Stimulated activated CD8-positive, alpha-beta memory T cell treated with anti-CD3 and anti-CD28 coated beads, Interleukin-4, amount 100 ng/mL, for 4 hours (primary cell): ENCODE measurements at places on chromosomes 3 and 15.

- no peak for DNase-seq
These were observed 7.2 kb downstream of the DNASE1L3 start for GRCh38 chr3:58203541-58203940.

DNA sequence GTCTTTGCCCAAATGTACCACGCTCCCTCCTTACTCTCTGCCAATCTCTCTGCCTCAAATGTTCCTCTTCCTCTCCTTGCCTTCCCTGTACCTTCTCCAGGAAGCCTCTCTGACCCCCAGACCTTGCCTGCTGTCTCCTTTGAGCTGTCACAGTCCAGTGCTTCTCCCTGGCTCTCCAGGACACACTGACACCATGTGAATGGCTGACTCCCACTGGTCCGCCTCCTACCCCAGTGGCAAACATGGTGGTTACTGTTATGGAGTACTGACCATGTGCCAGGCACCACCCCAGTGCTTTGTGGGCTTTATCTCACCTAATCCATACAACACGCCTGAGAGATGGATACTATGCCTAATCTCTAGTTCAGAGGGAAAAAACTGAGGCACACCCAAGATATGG, 141.9 kb downstream of the TPRA1 start:
- no peak for DNase-seq

DNA sequence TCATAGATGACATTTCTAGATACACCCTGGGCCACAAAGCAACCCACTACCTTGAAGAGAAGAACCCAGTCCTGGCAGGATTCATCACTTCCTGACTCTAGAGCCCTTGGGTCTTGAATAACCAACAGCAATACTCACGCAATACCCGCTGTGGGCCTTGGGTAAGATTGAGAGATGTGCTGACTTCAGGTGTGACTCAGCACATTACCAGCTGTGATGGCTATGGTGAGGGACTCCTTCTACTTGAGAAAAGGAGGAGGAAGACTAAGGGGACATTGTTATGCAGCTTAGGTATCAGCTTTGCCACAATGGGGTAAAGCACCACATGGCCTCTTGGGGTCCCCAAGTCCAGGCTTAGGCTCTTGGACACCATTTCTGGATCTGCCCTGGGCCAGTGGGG, 14.9 kb downstream of the C3orf33 start:
- DNase-seq = no peak

GRCh38 chr15:57143511-57144078, 225.2 kb downstream of the TCF12 start:
- DNase-seq = no peak

DNA sequence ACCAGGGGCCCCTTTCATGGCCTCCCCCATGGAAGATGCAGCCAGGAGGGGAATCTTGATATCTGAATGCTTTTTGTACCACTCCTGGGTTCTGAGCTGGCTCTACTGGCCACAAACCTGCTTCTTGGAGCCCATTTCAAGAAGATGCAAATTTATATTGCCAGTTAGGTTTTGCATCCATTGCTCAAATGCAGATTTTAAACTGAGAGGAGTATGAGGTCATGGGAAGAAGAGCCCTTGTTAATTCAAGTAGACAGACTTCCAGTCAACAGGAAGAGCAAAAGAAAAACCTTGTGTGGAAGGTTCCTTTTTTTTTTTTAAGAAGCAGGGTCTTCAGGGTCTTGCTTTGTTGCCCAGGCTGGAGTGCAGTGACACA, 133.5 kb downstream of the PDZRN3 start:
- no peak for DNase-seq
